NCI-H226 (cell line): ENCODE measurements at places on chromosomes 5 and 9.

DNA sequence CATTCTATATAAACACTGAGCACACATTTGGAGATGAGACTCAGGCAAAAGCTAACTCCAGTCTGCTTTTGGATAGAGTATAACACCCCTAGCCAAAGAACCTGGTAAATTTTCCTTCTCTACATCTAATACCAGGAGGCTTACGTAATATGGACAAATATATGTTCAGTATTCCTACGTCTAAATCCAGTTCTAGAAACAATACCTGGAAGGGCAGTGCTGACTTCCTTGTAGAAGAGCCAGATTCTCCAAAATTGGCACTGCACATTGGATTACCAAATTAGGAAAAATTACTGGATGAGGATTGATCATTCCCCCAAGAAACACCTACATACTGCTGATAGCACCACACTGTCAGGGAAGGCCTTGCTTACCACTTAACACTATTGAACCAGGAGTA, 247.4 kb downstream of the SAXO1 start:
- DNase-seq, result no peak

DNA sequence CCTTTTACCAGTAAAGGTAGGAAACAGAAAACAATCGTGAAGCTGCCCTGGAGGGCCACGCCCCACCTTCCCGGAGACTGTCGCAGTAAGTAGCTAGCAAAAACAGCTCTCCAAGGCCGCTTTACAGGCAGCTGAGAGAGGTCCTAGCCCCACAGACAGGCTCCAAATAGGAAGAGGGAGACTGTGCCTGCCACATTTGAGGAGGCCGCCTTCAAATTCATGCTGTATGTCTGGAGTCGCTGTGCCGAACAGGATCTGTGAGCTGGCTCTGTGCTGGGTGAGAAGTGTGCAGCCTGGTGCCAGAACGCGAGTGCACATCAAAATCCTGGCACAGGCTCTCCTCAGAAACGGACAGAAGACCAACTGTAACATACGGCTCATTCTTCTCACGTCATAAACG, 582.2 kb downstream of the CETN3 start:
- DNase-seq, result no peak

GRCh38 chr9:84293001-84293798, 47.4 kb downstream of the SLC28A3 start:
- no peak for DNase-seq

- no peak for DNase-seq
Observed at GRCh38 chr5:76836585-76836984, 13.2 kb upstream of the S100Z start.

DNA sequence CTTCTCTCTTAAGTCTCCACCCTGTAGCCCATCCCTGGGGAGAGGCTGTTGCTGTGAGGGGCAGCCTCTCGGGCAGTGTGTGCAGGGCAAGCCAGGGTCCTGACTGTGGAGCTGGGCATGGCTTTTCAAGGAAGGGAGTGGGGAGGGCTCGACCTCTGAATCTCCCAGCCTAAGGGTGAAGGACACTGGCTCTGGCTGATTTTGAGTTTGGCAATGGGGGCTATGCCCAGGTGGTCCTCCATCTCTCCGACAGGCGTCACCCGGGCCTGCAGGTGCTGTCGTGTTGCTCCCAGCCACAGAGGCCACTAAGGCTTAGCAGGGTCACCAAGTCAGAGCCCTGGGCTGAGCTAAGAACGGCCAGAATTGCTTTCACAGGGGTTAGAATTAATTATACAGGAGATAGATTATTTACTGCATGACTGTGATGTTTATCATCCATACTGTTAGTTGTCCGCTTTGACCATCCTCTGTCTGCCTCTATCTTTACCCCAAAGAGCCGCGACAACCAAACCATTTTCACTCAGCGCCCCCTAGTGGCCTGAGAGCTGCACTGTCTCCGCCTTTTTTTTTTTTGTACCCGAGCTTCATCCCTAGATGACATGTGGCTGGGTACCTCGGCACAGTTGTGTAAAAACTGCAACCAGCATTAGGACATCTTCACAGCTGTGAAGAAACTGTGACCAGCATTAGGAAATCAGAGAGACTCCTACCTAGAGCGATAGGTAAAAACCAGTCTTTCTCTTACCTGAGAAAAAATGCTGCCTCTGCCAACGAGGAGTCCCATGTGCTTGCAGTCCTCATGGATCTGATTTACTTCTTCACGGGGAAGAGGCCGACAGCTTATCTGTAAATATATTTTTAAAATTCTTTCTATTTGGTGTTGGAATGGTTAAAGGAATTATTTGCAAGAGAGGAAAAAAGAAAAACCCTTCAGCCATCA, 44.5 kb downstream of the AGXT2 start:
- no peak for DNase-seq

DNA sequence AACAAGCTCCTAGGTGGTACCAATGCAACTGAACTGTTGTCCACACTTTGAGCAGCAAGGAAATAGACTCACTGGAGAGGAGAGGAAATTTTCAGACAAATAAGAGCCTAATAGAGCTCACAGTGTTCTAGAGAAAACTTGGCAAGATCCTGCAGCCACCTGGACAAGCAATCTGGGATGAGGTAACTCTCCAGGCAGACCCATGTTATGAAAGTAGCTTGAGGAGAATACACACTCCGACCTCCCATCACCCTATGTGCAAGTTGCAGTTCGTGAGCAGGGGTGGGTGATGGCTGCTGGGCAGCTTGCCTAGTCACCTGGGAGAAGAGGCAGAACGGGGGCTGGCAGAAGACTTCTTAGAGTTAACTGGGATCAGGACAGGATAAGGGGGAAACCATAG, 102.2 kb downstream of the KLF4 start:
- no peak for DNase-seq

DNA sequence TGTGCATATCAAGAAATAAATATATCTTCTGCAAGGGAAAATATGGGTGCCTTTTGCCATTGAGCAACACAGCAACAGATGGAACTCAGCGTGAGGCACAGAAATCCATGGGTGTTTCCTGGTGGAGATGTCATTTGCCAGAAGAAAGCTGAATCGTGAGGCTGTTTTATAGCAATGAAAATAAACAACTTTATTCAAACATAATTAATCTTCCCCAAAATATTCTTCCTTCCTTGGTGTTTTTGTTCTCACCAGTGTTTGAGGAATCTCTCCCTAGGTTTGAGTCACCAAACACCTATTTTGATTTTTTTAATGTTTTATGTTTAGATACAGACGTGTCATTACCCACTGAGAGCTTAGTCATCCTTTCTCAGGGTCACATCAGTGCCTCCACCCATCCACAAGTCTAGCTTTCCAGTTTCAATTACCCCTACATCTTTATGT, 65.8 kb upstream of the PAPPA start:
- peak; percentile 23 for DNase-seq

GRCh38 chr5:169325273-169325672, 24.3 kb upstream of the SLIT3 start:
- DNase-seq, result no peak

DNA sequence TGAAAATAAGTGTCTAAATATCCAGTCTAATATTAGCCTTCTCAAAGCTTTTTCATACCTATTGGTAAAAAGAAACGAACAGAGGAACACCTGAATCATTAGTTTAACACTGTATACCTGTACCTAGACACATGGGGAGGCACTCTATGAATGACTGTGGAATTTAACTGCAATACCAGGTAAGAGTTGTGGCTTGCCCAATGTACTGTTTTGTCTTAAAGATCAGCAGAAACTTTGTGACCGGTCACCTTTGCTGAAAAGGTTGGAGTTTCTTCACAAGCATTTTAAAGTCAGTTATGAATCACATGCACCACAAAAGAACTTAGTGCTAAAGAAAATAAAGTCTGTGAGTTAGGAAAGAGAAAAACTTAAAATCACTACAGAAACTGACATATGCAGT, 2.4 kb downstream of the PGGT1B start:
- no peak for DNase-seq

DNA sequence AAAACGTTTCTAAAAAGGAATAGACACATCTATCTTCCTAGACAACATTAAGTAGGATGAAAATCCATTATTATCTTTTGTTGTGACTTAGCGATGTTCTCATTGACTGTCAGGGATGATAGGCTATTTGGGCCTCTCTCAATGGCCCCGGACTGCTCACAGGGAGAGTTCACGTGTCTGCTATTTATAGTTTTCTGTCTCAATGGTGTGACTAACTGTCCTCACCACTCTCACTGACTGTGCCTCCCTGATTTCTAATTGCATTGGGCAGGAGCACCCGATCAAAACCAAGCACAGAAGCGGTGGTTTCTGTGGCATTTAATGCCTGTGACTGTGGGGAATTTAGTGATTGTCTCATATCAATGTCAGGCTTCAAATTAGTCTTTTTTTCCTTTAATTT, 286.7 kb upstream of the KLF9 start:
- no peak for DNase-seq

DNA sequence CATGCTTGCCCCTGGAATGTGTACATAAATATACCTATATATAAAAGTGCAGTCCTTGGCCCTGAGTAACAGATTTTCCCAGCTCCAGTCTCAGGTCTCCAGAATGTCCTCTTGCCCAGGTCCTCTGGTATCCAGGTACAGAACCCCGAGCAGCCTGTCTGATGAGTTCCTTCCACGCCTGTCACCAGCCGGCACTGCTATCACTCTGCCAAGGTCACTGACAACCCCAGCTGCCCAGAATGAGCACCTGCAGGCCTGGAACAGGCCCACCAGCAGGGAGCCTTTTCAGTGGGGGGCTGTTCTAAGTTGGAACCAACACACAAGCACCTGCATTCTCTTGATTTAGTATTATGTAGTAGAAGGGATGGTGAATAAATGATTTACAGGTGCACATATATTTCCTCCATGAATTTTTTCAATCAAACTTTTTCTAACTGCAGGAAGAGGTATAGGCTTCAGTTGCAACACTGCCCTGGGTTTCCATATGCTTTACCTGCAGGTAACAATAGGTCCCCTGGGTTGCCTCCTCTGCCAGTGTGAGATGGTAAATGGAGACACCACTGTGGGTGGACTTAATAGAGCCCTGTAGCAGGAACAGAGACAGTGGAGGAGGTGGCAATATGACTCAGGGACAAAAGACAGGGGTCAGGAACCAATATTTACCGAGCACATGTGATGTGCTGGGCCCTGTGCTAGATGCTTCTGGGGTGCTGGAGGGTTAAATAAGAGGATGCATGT, 291.9 kb downstream of the SPOCK1 start:
- no peak for DNase-seq

DNA sequence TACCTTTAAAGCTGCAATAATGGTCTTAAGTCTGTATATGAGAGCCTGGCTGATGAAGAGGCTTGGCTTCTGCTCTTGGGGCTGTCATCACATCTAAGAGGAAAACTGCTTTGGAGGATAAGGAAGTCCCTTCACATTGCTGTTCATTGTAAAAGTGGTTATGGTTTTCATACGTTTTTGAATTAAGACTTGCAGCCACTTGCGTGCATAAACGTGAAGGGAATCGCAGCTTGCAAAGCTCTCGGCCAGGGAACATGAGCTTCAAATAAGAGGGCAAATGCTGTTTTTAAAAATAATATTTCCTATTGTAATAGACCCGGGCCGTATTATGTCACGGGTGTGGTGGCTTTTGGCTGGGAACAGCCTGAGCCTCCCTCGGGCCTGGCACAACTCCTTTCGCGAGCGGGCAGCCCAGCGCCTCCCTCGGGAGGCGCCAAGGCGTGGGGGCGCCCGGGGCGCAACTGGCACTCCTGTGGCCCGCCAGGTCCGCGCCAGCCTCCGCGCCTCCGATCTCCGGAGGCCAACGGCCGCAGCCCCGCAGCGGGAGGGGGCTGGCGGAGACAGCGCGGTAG, 538 bp upstream of the ARHGEF28 start:
- DNase-seq, result no peak

- DNase-seq, result no peak
Observed at GRCh38 chr9:35028341-35028740, 38.8 kb downstream of the DNAJB5 start.

GRCh38 chr5:147858565-147858964, 19.9 kb upstream of the SCGB3A2 start:
- DNase-seq, result no peak

GRCh38 chr9:4160249-4160648, 139.6 kb downstream of the GLIS3 start:
- DNase-seq, result no peak

DNA sequence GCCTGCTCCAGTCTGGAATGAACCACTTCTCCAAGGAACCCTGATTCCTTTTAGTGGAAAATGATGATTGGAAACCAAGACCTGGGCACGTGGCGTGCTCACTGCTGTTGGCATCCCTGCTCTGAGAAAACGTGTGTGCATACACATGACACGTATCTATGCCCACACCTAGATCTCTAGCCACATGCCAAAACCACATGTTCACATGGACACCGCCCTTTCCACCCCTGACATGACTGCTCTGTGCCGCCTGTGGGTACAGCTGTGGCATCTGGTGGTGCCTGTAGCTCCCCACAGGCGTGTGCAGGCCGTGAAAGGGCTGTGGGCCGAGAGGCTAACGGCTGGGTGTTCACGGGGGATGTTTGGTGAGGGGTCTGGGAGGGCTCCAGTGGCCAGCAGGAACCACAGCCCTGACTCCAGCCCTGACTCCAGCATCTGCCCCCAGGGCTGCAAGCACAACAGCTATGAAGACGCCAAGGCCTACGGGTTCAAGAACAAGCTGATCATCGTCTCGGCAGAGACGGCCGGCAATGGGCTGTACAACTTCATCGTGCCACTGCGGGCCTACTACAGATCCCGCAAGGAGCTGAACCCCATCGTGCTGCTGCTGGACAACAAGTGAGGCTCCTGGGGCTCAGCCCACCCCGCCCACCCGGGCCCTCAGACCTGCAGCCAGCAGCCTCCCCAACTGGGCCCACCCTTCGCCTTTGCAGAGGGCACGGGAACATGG, 75.1 kb downstream of the KCNT1 start:
- no peak for DNase-seq

DNA sequence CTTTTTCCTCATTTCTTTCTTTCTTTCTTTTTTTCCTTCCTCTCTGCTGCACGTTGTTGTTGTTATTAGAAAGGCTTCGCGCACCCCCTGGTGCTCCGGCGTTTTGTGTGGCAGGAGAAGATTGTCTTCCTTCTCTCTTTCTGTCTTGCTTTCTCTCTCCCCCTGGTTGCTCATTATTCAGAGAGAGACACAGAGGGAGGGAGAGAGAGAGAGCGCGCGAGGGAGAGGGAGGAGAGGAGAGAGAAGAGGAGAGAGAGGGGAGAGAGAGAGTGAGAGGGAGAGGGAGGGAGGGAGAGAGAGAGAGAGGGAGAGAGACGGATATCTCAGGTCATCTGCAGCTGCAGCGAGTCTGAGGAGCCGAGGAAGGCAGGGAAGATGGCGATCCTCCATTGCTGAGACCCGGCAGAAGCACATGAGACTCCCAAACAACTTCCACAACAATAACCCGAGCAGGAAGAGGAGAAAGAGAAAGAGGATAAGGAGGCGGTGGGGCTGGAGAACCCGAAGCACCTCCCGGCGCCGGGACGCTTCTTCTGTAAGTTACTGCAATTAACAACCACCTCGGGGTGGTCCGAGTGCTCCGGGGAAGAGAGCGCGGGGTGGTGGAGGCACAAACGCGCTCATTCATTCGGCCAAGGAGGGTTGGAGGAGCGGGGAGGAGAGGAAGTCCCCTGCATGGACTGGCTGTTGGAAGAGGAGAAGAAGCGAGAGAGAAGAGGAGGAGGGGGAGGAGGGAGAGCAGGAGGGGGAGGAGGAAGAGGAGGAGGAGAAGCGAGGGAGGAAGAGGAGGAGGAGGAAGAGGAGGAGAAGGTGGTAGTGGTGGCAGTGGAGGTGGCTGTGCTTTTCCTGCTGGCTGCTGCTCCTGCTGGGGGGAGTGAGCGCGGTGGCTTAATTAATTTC, at the start of gene ZNF462:
ZNF462 (plus strand) TSS at position 346 of the 900 bp plus-strand sequence. CDS start 60,218 bp downstream, outside the sequence.
- peak; percentile 71 for DNase-seq
